Omental fat pad (tissue), 4 donors: ENCODE measurements at places on chromosomes 6 and 20. TPM values are rescaled to one million over a fixed set of nuclear protein-coding genes. Genes with fewer than 3 reads are reported as not detected.

The KHDC1 gene
- 2.5 TPM for total RNA-seq

The DOK5 gene
- total RNA-seq: 1.9 TPM

The KHDRBS2 gene
- 0.95 TPM for total RNA-seq

GRCh38 chr6:52666071-52666470 lies 4.8 kb upstream of the TMEM14A start:
- DNase-seq: no peak

DNA sequence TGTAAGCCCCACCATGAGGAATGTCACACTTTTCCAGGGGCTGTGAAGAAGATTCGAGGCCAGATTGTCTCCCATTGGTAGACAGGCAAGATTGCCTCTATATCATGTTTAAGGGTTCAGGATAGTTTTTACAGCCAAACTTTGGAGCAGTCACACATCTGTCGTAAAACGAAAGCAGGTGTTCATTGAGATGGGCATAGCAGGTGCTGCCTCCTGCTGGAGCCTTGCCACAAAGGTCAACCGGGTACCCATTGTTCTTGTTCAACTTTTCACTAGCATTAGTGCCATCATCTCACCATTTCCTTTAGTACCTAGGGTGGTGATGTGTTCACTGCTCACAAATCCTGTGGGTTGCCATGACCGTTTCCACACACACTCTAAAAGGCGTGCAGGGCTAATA lies 198.3 kb downstream of the HTR1B start:
- no peak for DNase-seq

DNA sequence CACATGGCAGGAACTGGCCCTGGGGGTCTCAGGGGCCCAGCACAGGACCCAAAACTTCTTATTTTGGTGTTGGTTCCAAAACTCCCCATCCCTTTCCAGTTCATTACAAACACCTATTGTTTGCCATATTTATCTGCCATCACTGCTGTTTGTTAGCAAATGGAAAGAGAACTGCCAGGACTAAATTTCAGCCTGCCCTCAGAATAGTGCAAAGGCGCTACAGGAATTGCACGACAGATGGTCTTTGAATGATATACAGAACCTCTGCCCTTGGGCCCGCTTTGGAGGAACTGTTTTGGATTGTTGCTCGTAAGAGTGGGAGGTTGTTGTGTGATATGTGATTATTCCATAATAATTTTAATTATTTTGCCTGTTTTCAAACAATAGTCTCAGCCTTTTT lies 199.0 kb upstream of the FBXL4 start:
- no peak for DNase-seq

- no peak for DNase-seq
Observed at GRCh38 chr6:145036848-145037567, 698.3 kb downstream of the EPM2A start.

DNA sequence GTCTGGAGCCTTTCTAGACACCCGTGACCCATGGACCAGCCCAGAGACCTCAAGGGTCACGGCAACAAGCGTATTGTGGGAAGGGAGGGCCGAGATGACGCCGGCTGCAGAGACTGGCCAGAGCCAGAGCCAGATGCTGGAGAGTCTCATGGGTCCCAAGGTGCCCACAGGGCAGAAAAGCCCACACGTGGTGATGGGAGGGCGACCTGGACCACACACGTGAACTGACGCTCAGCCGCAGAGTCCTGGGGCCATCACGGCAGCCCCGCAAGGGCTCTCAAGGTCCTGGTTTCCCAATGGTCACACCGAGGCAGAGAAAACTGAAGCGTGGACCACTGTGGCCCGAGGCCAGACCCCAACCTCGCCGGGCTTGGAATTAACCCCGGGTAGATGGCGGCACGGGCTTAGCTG lies 92.6 kb downstream of the YTHDF1 start:
- DNase-seq: no peak

GRCh38 chr6:34583461-34583860 lies 27.3 kb upstream of the SPDEF start:
- no peak for DNase-seq

GRCh38 chr20:3071610-3072529 lies at the start of gene OXT:
Gene OXT (plus strand): TSS chr20:3071620. CDS start chr20:3071656, 36 bp downstream.
- DNase-seq: no peak

DNA sequence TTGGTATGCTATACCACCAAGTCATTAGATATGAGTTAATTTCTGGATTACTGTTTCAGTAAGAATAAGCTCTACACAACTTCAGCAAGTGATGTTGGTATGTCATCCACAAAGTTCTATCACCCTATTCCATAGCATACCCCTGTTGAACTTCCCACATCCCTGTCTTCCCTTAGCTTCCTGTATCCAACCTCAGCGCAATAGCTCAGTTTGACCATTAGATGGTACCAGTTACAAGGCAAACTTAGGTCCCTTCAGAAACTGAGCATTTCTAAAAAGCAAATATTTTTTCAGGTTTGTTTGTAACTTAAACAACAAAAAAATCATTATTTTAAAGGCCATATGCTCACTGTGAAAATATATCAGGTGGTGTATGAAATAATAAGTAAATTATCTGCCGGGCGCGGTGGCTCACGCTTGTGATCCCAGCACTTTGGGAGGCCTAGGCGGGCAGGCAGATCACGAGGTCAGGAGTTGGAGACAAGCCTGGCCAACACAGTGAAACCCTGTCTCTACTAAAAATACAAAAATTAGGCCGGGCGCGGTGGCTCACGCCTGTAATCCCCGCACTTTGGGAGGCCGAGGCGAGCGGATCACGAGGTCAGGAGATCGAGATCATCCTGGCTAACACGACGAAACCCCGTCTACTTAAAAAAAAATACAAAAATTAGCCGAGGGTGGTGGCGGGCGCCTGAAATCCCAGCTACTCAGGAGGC lies 8.8 kb upstream of the MOG start:
- no peak for DNase-seq

DNA sequence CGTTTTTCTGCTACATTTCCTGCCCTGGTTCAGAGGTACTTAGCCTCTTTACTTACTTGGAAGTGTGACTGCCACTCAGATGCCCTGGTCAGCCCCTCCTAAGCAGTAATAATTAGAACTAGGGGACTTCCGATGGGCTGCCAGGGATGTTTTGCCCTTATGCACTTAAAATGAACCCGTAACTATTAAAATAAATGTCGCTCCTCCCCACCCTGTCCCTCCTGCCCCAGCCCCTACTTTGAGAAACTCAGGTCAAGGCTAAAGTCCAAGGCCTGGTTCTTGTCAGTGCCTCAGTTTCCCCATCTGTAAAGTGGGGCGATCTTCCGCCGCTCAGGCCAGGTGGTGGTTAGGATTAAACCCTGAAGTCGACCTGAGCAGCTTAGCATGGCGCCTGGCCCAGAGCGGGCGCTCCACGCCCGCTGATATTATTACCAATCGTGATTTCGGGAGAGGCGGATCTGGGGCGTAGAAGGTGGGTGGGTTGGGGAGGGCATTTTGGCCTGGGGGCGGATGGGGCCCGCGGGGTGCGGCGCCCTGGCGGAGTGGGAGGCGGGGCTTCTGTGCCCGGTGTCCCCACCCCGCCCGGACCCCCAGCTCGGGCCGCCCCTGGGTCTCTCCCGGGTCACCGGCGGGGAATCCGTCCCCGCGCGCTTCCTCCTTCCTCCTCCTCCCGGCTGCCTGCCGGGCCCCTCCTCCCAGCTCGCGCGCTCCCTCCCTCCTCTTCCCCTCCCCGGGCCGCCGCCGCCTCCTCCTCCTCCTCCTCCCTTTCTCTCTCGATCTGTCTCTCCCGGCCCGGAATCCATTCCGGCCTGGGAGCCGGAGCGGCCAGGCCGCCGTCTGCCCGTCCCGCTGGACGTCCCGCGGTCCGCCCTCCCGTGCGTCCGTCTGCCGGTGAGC lies at the start of gene SRC:
TSS of gene SRC (plus strand) at position 802 of the 897 bp plus-strand sequence. CDS start 38,014 bp downstream, outside the sequence.
- DNase-seq: no peak

DNA sequence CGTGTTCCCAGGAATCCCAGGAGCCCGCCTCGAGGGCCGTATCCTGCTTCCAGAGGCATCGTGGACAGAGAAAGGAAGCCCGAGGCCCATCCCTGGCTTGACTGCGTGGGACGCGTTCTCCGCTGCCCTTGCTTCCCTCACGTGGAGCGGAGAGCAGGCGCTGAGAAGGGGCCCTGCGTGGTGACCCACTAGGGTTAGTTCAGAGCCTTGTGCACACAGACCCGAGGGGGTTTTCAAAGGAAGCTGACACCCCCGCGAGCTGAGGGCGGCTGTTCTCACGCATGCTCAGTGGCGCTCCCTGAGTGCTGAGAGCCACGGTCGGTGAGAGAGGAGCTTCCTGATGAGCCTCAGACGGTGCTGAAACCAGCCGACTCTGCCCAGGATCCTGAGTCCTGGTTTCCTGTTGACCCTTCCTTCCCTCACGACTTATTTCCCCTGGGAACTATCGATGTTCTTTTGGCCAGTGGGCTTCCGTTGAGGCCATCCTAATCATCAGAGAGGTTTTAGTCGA lies 28.9 kb upstream of the CCR6 start:
- DNase-seq: no peak

DNA sequence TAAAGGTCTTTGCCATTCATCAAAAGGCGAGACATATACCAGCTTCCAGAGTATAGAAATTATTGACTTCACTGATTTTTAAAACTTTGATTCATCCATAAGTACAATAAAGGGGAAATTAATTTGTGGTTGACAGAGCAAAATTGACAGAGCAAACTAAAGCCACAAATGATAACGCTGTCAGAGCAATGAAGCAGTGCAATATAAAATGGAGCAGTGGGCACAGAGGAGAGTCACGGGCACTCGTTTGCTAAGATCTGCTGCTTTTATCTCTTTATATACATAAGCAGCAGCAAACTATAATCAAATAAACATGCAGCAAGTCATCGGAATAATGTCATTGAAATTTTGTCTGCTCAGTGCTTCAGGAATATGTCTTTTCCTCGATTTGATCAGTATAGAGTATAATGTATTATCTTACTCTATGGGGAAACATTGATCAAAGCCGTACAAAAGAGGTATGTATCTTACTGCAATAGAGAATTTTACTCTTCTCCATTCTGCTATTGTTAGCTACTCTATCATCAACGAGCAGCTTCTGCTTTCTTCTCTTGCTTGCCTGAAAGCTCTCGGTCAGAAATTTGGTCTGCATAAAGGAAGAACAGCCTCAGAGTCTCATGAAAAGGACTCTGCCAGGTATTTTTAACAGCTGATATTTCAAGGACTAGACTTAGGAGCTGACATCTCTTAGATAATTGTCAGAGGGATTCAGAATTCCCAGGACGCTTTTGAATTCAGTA lies 546.0 kb upstream of the ARID1B start:
- no peak for DNase-seq
